T-helper 1 cell treated with Interleukin-12 subunit alpha and Interleukin-12 subunit beta and Interleukin-4 antibody, amounts not matched to agents 30 ng/mL and 1 ng/mL, for 36 hours (primary cell): ENCODE measurements at places on chromosomes 5 and 9. TPM values are rescaled to one million over a fixed set of nuclear protein-coding genes. Genes with fewer than 3 reads are reported as not detected.

The CKMT2 gene
- total RNA-seq, result 0.27 TPM in 1 of 2 replicates, not detected in the other

The PCDHB16 gene
- not detected in 2 replicates for total RNA-seq

The FIBCD1 gene
- not detected in 2 replicates for total RNA-seq

The LRRC70 gene
- 0.63 and 1.1 TPM in 2 replicates for total RNA-seq
